Panc1 (cell line): ENCODE measurements at places on chromosomes 16 and 17. TPM values are rescaled to one million over a fixed set of nuclear protein-coding genes. Genes with fewer than 3 reads are reported as not detected.

The SETD1A gene
- 38.7 TPM for total RNA-seq

The TBX2 gene
- total RNA-seq: 35.6 TPM

GRCh38 chr17:77572065-77572601 is 386.4 kb upstream of the TNRC6C start:
- no peak for DNase-seq

DNA sequence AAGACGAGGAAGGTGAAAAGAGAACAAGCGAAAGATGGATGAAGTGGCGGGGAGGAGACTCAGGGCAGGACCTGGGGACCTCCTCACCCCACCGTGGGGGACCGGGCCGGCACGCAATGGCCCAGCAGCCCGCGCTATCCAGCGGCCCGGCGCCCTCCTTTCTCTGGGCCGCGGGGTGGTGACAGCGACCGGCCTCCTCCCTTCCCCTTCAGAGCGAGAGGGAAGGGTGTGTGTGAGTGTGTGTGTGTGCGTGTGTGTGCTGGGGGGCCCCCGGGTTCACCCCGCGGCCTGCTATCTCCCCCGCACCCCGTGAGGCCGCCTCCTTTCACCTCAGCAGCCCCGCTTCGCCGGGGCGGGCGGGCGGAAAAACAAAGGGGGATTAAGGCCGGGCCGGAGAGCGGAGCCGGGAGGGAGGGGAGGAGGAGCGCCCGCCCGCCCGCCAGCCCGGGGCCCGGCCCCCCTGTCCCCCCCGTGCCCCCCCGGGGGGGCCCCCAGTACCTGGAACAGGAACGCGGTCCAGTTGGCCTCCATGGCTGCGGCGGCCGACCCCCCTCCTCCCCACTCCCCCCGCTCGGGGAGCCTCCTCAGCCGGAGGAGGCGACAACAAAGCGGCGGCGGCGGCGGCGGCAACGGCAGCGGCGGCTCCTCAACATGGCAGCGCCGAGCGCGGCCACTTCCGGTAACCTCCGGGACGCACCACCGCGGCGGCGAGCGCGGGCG is at the start of gene VEZF1:
TSS of gene VEZF1 (minus strand) at position 674 of the 720 bp plus-strand sequence. CDS start at position 531, 143 bp downstream.
- no peak for DNase-seq

DNA sequence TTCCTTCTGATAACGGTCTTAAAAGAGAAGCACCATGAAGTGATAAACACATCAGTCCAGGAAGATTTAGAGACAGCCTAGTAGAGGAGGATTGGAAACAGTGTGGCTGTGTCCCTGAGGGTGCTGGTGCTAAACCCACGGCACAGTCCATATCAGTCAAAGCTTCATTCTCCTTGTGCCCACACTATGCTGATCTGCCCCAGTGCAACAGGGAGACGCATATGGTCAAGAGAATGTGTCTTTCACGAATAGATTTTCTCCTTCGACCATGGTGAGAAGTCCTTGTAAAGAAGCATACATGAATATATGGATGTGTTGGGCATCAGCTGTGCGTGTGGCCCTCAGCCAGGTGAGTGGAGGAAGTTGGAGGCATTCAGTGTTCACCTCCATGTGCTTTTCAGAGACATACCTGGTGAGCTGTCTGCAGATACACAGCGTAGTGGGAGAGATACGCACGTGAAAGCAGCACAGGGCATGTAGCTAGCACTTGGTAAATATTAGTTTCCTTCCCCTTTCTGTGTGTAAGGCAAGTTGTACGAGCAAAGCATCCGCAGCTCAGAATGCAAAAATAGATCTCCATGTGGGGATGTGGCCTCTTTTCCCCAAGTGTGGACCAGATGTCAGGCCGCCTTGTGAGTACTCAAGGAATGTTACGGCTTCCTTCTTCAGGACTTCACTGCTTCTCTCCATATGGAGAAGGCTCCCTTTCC is 29.4 kb downstream of the HLF start:
- no peak for DNase-seq

DNA sequence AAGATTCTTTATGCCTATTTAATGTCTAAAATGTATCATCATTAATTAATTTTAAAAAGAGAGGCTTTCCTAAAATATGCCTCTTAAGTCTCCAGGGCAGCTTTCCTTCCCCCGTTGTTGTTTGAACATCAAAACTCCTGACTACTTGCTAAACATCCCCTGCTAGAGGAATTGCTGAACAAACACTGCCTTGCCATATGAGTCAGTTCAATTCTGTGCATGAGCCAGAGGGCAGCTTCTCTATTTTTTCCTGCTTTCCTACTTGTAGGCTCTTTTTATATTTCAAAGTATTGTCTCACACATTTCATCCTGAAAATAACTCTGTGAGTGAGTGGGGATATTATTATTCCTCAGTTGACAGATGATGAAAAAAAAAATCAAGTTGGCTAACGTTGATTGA is 143.4 kb downstream of the HS3ST4 start:
- DNase-seq: no peak

- no peak for DNase-seq
These were observed 1.3 kb upstream of the FSCN2 start for GRCh38 chr17:81526662-81527571.
